ENCODE measurements at places on chromosomes 4 and X. TPM values are rescaled to one million over a fixed set of nuclear protein-coding genes. Genes with fewer than 3 reads are reported as not detected.

GRCh38 chr4:69489856-69490255 lies 5.8 kb downstream of the UGT2B4 start:
- DNase-seq: no peak

DNA sequence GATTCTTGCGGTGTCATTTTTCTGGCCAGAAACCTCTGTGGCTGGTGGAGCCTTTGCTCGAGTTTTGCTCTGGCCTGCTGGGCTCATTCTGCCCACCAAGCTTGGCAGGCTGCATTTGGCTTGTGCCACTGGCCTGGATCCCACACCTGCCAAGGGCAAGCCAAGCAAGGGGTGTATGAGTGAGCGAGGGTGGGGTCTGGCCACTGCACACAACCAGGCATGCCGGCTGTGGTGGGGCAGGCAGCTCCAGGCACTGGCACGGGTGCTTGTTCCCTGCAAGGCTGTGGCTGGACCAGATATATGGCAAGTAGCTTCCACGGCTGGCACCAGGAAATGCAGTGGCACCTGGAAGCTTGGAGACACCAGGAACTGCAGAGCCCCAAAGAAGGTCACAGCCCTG lies 68.6 kb upstream of the PPP3CA start:
- DNase-seq: no peak

- DNase-seq: no peak
Observed at GRCh38 chrX:97367125-97367524, 483.4 kb downstream of the RPA4 start.

DNA sequence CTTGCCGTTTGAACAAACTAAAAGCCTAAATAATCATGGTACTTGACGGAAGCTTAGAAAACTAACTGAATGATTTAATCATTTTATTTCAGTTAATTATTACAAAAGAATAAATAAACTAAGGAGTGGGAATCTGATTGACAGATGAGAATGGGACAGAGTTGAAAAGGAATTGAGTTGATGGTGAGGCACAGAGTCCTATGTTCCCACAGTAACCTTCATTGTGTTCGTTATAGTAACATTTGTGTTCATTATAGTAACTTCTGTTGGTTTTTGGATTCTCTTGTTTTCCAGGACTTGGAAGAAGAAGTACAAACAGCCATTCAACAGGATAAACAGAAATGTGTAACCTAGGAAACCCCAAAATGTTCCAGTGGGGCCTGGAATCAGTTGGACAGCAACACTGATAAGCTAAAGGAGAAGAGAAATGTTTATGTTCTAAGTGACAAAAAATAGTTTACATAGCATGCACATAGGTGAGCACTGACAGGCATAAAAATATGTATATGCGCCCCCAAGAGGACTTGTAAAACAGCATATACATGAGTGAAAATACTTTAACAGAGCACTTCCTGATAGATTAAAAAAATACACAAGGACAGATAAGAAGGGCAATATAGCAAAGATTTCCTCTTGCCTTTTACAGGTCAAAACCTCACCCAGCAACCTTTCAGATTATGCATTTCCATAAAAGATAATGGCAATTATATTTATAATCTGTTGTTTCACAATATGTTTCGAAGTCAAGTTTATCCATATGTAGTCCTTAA lies 218.6 kb upstream of the HTR2C start:
- DNase-seq: no peak

DNA sequence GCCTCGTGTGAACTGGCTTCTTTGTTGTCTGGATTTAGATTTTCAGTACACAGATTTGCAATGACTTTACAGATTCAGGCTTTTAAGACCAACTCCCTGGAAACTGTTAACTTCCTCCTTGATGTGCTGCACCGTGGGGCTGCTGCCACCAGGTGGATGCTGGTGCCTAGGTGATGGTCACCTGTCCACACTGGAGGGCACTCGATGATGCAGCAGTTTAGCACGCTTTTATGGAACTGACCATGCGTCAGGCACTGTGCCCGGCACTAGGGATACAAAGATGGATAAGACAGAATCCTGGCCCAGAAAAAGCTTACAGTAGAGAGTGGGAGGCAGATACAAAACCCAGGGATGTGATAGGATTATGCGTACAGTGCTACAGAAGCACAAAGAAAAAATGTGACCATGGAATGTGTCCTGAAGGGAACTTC lies 180.7 kb downstream of the CEP135 start:
- peak; percentile 0 for DNase-seq

ARSJ gene
- 3.6 TPM for polyA plus RNA-seq

UGT2B10 gene
- polyA plus RNA-seq: 0.12 TPM

DNA sequence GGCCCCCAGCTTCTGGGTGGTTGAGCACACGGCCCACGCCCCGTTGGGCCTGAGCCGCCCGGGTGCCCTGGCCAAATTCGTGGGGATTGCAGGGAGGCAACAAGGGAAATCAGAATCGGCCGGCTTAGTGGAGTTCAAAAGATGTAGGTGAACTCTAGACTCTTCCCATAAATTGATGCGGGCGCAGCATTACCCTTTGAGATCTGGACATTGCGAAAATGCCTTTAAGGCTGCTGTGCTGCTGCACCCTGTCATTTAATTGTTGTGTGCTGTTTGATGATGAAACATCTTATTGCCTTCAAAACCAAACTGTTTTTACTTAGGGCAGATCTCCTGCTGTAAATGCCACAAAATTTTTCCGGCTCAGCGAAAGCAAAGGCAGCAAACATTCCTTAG lies 409 bp upstream of the MPP1 start:
- DNase-seq: no peak

RAB41 gene
- not detected for polyA plus RNA-seq

- no peak for DNase-seq
Observed at GRCh38 chr4:184145596-184145995, 72.1 kb downstream of the ENPP6 start.

- no peak for DNase-seq
Observed at GRCh38 chrX:73490661-73491060, 43.8 kb downstream of the CDX4 start.

- no peak for DNase-seq
Observed at GRCh38 chr4:37858872-37859271, 32.0 kb upstream of the TBC1D1 start.

- DNase-seq: peak; percentile 55
Observed at GRCh38 chrX:8783097-8783713, 18.0 kb downstream of the FAM9A start.

PPARGC1A gene
- polyA plus RNA-seq: 0.07 TPM

DNA sequence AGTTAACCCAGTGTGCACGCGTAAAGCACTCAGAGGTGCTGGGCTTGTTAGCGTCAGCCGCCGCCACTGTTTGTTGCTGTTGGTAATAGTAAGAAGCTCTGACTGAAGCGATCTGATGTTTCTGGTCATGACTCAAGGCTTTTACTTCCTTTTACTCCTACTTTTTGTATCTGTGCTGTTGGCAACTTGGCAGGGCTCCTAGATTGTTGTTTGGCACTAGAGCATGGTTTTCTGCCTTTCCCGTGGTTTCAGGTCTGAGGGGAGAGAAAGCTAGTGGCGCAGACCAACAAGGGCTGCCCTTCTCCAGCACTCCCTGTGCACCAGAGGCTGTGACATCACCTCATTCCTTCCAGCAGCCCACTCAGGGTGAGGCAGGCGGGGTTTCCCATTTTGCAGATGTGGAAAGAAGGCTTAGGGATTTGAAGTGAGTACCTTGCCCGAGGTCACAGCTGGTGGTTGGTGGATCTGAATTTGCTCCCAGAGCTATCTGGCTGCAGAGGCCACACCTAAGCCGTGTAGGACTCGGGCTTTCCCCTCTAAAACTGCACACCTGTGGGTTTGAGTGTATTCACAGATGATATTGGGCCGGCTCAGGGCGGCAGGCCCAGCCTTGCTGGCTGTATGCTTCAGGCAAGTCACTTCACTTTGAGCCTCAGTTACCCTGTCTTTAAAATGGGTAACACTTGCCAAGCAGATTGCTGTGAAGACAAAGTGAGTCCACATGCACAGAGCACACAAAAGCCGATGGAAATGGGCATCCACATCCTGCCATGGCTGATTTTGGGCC lies 51.2 kb upstream of the TADA2B start:
- no peak for DNase-seq

DNA sequence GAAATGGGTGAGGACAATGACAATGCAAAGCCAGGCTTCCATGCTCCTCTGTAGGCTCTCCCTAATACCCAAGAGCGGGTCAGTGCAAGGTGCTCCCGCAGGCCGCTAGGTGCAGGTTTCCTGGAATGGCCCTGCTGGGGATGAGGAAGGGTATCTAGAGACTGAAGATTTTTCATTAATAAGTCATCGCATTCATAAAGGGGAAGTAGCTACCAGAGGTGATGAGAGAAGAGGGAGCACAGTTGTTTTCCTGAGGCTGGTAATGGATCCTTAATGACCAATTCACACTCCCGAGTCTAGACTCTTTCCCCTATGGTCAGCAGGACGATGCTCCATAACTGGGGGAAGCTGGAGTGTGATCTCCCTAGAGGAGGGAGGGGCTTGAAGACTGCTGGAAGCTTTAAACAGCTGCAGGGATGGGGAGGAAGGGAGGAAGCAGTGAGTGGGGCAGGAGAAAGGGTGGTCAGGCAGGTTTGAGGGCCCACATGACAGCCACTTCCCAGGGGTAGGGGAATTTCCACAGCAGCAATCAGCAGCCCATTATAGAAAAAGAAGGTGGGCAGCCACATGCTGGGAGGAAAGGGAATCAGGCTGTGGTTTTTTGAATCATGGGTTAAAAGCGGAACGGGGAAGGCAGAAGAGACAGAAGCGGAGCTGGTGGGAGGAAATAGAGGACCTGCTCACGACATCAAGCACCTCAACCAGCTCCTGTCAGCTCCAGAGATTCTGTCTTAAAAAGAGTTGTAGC lies 10.2 kb upstream of the ATP6AP2 start:
- DNase-seq: no peak

GRCh38 chr4:165175879-165176278 lies 31.5 kb upstream of the KLHL2 start:
- no peak for DNase-seq

FAM193A gene
- polyA plus RNA-seq: 6.8 TPM

DNA sequence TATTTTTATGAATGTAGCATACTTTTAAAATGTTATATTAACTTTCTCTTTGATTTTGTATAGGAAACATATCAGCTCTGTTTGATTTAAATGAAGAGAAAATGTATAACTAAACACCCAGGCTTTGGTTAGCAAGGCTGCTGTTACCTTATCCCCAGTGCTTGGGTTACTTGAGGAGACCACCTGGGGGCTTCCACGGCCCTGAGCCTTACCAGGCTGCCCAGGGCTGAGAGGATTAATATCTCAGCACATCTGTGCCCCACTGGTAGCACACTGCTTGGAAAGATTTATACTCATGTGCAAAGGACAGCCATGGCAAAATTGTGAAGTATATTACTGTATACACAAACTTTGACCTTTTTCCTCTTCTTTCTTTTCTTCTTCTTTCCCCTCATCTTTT lies 752.9 kb downstream of the RAPGEF2 start:
- DNase-seq: no peak

DNA sequence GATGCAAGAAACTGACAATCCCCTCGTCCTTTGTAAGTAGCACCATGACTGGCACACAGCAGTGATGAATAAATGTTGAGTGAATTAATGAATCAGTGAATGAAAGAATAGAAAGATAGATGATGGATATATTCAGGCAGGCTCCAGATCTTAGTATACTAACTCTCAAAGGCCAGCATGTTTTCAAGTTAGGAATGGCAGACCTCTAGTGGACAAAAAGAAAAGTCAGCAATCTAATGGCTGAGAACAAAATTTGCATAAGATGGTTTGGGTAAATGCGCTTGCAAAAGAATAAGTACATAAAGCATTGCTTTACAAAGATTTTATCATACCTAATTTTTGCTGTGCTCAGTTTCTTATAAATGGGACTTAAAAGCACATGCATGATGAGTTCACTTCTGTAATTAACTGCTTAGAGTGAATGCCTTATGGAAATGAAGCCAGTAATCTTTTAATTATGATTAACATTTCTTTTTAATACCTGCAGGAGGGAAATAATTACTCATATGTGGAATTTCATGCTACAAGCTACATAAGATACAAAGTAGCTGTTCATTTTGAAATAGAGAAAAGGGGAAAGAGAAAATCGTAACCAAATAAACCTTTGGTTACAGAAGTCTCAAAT lies 126.9 kb upstream of the GPRIN3 start:
- peak; percentile 6 for DNase-seq

MSX1 gene
- 2.9 TPM for polyA plus RNA-seq

DNA sequence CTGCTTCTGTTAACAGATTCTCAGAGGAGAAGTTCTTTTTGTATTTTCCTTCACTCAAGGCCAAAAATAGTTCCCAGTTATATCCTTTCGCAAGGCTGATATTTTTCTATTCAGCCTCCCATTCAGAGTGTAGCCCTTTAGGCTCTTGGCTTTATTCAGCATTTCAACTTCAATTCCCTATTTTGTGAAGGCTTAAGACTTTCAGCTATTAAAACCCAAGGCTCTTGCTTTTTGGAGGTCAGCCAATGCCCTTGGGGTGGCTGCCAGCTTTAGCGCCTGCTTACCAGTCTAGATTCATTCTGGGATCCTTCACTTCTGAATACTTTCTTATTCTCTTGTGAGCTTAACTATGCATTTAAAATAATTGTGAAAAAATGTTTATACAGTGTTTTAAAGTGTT lies 57.3 kb upstream of the ADGRA3 start:
- no peak for DNase-seq

- DNase-seq: no peak
Observed at GRCh38 chrX:42093756-42094155, 170.4 kb upstream of the CASK start.

DNA sequence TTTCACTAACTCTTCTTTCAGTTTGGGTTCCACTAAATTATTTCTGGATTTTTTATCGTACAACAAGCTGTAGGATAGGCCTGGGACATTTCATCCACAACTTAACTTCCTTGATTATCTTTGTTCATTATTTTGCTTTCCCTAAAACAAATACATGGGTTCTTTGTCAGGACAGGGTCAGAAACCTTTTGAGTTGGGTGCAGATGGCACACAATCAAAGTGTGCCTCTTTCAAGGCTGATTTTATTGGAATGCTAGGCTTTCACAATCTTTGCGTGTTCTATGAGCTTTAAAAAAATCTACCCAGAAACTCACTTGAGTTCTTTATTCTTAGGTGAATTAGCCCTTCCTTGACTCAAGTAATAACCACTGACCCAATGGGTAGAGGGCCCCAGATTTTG lies 348.4 kb downstream of the FAM47B start:
- DNase-seq: no peak

EDNRA gene
- polyA plus RNA-seq: 0.16 TPM

GRCh38 chr4:111961809-111962208 lies 183.4 kb upstream of the FAM241A start:
- DNase-seq: no peak

PAGE2 gene
- not detected for polyA plus RNA-seq

GRCh38 chr4:102732678-102733077 lies 28.1 kb downstream of the MANBA start:
- no peak for DNase-seq

- no peak for DNase-seq
Observed at GRCh38 chrX:152537373-152537772, 86.3 kb upstream of the GABRA3 start.

CT83 gene
- polyA plus RNA-seq: not detected

PPP4R3C gene
- polyA plus RNA-seq: not detected

F9 gene
- polyA plus RNA-seq: not detected

GAGE12F gene
- not detected for polyA plus RNA-seq

ALAS2 gene
- polyA plus RNA-seq: not detected

GRCh38 chr4:53694666-53695065 lies 103.4 kb upstream of the LNX1 start:
- no peak for DNase-seq

CENPC gene
- polyA plus RNA-seq: 5.6 TPM

PASD1 gene
- not detected for polyA plus RNA-seq

Data from A549 (cell line).